Karpas-422 (cell line): ENCODE measurements at places on chromosomes 1 and 21.
A peak's percentile ranks its signal among the peaks of the same experiment; 100 is the strongest.

GRCh38 chr1:184664661-184665060 is 90.0 kb downstream of the EDEM3 start:
- no peak for DNase-seq

- DNase-seq: no peak
These were observed 83.3 kb upstream of the SPATA6 start for GRCh38 chr1:48555271-48555670.

- DNase-seq: no peak
These were observed 263.9 kb downstream of the PLPP3 start for GRCh38 chr1:56315293-56315942.

DNA sequence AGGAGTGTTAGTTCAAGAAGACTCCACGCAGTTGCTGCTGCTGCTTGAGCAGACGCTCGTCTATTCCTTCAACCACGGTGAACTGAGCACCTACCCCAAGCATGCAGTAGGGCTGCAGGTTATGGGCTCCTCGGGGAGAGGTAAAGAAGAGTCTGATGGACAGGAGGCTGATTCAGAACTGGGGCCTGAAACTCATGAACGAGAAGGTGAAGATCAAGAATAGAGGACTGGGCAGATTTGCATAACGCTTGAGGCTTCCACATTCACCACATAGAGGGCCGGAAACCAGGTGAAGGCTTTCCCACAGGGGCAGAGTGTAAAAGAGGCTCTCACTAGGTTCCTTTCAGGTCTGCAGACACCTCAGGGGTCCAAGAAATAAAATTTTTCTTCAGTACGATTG is 9.1 kb downstream of the ABCA4 start:
- DNase-seq: peak; percentile 81

GRCh38 chr1:19909392-19909791 is 14.0 kb downstream of the PLA2G2E start:
- DNase-seq: no peak

DNA sequence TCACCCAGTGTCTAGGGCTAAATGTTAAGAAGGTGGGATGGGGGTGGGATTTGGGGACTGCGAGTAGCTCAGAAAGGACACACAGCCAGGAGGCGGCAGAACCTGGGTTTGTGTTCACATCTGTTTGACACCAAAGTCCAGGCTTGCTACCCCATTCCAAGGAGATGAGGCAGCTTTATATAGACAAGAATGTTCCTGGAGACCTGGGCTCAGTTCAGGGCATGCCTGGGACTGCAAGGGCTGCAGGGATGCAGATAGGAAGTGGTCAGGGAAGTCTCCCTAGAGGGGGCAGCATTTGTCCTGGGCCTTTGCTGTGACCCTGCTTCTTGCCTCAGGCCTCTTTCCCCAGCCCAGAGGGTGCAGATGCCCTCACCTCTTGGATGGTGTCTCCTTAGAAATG is 16.3 kb downstream of the PADI3 start:
- no peak for DNase-seq

DNA sequence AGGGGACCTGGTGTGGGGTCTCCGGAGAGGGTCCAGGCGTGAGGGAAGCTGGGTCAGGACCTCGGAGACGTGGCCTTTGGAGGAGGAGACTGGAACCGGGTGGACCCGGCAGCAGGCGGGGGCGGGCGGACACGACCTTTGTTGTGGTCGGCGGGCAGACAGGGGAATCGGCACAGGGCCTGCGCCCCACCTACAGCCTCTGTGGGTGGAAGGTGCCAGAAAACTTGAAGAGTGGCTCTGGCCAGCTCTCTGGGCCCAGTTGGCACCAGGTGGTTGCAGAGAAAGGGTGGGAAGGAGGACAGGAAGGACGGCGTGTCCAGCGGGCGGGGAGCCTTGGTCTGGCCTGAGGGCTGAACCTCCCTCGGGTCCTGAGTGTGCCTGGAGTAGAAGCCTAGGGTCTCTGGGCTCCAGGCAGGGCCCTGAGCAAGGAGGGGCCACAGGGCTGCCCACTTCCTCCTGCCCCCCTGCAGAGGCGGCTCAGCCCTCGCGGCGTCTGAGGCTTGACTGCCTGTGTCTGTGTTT is 7.7 kb upstream of the TTLL10 start:
- DNase-seq: no peak

DNA sequence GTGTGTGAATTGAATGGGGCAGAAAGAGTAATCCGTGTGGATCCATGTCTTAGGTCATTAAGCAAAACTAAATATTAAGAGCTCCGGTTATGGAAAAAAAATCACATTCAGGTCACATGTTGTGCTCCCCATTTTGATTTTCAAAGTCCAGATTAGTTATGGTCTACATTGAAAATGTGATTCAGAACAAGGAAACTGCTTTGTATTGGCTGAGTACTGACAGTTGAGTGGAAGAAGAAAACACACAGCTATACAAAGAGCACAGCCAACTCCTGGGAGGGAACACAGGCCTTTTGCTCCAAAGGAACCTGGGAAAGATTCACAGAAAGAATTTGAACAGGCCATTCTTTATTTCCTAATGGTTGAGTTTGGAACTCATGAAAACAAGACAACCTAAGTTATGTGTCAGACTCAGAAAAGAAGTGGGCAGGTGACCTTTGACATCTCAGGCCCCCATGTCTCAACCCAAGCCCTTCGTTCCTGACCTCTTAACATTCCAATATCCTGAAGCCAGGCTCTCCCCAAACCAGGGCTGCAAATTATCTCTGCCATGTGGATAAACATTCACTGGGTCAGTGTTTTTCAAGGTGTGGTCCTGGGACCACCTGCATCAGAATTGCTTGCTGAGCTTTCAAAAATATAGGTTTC is 159.3 kb upstream of the LMO4 start:
- DNase-seq: no peak

- no peak for DNase-seq
These were observed 31.0 kb downstream of the LRRC3 start for GRCh38 chr21:44486302-44486701.

GRCh38 chr1:19418503-19418971 is 66.8 kb downstream of the CAPZB start:
- DNase-seq: no peak

DNA sequence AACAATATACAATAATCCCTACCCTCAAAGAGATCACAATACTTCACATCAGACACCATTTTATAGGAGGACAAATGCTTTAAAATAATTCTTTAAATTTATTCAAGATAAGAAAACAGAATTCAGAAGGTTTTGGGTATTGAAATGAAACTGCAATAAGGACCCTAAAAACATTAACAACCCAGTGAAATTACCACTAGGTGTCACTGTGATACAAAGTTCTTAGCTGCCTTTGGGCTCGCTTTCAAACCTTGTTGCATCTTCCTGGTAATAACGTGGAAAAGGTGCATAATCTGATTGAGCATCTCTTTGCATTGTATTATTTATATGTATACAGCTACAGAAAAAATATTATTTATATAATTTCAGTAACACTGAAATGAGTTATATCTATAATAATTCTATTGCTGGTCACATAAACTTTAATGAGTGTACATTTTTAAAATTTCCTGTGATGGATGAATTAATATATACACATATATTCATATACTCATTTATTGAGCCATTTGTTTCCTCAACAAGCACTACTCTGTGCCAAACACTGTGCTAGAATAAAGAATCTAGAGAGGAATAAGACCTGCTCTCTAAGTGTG is 185.2 kb downstream of the FAF1 start:
- peak; percentile 86 for DNase-seq

GRCh38 chr1:204307334-204307883 is 52.3 kb downstream of the PLEKHA6 start:
- no peak for DNase-seq

DNA sequence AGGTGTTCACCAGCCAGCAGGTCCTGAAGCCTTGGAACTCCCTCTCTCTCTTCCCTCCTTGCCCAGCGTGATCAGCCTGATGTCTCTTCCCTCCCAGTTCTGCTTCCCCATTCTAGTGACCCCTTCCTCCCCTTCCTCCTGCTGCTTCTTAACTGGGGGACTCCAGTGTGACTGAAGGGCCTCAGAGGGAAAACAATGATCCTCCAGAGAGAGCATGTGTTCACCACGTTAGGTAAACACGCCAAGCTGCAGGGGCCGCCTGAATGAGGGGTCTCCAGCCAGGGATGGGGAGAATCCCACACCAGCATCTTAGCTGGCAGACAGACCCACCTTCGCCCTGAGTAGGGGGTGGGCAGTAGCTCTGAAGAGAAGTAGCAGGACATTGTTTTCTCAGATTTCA is 124.8 kb downstream of the TMEM53 start:
- DNase-seq: no peak

DNA sequence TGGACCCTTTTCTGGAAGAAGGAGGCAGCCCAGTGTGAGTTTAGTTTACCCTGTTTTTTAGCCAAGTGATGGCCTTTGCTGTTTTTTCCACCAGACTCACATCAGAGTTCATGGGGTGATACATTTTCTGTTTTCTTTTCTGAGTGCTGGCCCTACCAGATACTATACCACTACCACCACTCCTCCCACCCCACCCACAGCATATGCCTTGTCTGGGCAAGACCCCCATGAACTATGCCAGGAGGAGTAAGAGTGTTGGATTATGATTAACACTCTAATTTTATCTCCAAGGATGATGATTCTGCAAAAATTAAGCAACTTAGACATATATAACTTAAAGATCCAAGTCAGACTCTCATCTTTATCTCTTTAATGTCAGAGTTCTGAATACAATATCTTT is 26.1 kb downstream of the FABP3 start:
- no peak for DNase-seq

DNA sequence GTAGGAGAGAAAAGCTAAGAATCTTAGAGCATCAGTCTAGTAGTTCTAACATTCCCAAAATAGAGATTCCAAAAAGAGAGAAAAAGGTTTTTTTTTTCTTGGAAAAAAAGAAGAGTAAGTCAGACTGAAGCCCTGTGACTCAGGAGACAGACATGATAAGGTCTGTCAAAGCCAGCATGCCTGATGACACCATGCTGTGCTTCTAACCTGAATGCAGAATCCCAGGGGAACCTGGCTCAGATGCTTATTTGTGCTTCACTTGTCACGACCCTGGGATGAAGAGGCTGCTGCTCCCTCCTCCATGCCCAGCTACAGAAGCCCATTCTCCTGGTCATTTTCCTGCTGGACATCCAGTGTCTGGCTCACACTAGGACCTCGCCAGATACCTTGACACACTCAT is 44.3 kb downstream of the ERICH3 start:
- no peak for DNase-seq

DNA sequence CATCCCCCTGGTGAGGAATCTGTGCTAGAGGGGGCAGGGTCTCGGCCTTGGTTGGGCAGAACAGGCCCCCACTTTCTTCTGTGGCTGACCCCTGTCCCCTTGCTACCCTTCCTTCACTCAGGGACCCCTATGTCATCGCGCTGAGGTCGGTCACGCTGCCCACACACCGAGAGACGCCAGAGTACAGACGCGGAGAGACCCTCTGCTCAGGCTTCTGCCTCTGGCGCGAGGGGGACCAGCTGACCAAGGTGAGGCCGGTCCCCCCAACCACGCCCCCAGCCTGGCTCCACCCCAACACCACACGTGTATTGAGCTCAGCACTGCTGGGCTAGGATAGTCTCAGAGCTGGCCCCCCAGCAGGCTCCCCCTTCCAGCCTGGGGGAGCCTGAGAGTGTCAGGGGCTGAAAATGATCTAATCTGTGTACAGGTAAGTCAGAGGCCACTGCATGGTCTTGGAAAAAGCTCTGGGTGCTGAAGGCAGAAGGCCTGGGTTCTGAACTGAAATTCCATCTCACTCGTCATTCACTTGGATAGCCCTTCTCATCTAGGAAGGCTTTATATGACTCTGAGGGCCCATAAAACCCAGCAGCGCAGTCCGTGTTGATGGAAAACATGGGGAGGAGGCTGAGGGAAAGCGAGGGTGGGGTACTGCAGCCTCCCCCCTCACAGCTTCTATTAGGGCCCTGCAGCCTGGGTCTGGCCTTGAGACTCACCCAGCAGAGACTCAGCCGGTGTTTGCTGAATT is 15.3 kb downstream of the FAM151A start:
- DNase-seq: no peak

DNA sequence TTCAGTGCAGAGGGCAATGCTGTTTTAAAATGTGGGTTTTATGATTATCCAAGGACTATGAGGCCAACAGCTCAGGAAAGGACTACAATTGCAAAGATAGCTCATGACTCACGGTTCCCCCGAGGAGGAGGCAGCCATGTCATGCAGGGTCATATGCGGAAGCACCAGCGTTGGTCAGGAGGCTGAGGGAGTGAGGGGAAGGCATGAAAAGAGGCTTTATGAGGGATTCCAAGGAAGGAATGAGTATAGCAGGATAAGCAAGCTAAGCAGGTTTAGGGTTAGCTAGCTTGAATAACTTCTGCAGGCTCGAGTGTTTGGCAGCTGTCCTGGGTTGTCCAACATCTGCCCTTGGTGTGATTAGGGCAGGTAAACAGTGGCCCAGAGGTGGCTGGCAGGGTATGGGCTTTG is 495.1 kb downstream of the SETD4 start:
- DNase-seq: no peak

GRCh38 chr1:85473390-85473789 is 8.4 kb upstream of the DDAH1 start:
- no peak for DNase-seq

GRCh38 chr21:45074818-45075595 is 627 bp downstream of the ADARB1 start:
- DNase-seq: no peak

DNA sequence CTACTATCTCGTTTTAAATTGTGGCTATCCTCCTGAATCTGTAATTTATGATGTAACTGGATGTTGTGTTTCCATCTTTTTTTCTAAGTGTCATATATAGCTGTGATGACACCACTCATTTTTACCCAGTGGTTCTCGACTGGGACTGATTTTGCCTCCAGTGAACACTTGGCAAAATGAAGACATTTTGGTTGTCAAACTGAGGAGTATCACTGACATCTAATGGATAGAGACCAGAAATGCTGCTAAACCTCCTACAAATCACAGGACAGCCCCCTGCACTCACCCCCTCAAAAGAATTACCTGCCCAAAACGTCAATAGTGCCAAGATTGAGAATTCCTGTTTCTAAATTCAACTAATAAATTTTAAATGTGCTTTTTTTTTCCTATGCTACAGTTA is 1.9 kb downstream of the TRMT13 start:
- no peak for DNase-seq

DNA sequence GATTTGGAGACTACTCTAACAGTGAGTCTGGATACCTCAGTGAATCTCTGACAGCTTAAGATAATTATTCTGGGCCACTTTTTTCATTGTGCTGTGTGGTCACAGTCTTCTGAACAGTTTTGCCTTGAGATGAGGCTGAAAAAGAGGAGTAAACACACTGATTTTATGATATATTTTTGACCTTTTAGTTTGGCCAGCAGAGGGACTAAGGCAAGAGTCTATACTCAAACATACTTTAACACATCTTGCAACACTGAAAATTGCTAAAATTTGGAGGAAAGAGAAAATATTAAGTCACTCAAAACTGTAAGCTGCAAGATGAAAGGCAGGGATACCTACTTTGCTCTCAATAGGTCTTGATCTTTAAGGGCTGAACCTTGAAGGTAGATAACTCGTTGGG is 182.7 kb downstream of the KCNT2 start:
- no peak for DNase-seq

- DNase-seq: no peak
These were observed 18.6 kb upstream of the BCL10 start for GRCh38 chr1:85295006-85295431.
